ENCODE measurements at places on chromosomes 4 and X.

DNA sequence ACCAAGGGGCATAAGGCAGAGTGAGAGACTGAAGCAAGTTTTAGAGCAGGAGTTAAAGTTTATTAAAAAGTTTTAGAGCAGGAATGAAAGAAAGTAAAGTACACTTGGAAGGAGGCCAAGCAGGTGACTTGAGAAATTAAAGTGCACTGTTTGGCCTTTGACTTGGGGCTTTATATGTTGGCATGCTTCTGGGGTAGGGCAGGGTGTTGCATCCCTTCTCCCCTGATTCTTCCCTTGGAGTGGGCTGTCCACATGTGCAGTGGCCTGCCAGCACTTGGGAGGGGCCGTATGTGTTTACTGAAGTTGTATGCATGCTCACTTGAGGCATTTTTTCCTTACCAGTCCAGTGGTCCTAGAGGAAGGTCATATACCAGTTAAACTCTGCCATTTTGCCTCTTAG, 35.3 kb upstream of the GPR173 start:
- no peak for DNase-seq

- peak; percentile 17 for DNase-seq
These were observed at the start of gene ARMCX2 for GRCh38 chrX:101659601-101660063. ARMCX2 (minus strand) TSS chrX:101659850; CDS start chrX:101657588, 2,262 bp downstream.

DNA sequence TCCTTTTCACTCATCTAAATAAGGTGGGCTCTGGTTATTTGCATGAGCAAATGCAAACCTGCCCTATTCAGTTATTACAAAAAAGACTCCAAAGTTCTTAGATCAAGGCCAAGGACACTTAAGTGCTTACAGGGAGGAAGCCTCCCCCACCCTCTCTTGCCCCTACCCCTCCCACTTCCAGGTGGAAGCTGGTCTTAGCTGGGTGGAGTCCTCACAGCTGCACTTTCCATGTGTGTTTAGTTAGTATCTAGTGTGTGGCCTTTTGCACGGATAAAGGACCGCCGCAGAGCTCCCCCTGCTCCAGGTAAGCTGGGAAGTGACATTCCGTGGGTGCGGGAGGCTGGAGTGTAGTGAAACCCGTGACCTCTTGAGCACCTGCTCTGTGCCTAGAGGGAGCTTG, at the start of gene TRIM75:
Gene TRIM75 (plus strand): TSS at position 222 of the 400 bp plus-strand sequence. CDS start 5,282 bp downstream, outside the sequence.
- no peak for DNase-seq

DNA sequence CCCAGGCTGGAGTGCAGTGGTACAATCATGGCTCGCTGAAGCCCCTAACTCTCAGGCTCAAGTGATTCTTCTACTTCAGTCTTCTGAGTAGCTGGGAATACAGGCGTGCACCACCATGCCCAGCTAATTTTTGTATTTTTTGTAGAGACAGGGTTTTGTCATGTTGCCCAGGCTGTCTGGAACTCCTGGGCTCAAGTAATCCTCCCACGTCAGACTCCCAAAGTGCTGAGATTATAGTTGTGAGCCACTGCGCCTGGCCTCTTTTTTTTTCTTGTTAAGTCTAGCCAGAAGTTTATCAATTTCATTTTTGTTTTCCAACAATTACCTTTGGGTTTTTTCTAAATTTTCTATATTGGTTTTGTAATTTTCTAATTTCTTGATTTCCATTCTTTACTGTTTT, 100.6 kb downstream of the GC start:
- DNase-seq: no peak

GRCh38 chr4:186727977-186728519, 4.4 kb upstream of the FAT1 start:
- DNase-seq: no peak

DNA sequence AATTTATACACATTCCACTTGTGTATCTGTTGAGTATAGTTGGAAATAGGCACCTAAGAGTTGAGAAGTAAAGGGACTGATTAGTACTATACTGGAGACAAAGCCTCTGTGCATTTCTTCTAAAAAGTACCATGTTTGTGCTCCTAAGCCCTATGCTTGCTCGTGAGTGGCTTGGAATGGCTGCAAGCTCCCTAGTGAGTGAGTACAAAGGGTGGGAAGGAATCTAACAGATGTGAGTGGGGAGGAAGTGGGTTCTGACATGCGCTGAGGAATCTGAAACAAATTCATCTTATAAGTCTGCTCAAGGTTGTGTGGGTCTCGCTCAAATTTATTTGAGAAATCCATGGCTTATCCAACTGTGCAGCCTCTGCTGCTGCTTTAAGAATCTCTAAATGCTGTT, 13.3 kb downstream of the SPCS3 start:
- DNase-seq: no peak

GRCh38 chr4:7978907-7979651, 39.4 kb upstream of the AFAP1 start:
- DNase-seq: no peak

Measured in H54 (cell line).